NB4 (cell line): ENCODE measurements at places on chromosomes 3 and 15.

DNA sequence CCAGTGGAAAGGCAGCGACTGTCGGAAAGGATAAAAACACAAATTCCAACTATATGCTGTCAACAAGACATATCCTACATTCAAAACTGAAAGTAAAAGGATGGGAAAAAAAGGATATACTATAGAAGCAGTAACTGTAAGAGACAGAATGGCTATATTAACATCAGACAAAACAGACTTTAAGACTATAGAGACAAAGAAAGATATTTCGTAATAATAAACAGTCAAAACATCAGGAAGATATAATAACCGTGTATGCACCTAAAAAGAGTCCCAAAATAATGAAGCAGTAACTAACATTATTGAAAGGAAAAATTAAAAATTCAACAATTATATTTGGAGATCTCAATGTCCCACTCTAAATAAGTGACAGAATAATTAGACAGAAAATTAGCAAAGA lies 48.2 kb downstream of the ZNF148 start:
- no peak for DNase-seq

DNA sequence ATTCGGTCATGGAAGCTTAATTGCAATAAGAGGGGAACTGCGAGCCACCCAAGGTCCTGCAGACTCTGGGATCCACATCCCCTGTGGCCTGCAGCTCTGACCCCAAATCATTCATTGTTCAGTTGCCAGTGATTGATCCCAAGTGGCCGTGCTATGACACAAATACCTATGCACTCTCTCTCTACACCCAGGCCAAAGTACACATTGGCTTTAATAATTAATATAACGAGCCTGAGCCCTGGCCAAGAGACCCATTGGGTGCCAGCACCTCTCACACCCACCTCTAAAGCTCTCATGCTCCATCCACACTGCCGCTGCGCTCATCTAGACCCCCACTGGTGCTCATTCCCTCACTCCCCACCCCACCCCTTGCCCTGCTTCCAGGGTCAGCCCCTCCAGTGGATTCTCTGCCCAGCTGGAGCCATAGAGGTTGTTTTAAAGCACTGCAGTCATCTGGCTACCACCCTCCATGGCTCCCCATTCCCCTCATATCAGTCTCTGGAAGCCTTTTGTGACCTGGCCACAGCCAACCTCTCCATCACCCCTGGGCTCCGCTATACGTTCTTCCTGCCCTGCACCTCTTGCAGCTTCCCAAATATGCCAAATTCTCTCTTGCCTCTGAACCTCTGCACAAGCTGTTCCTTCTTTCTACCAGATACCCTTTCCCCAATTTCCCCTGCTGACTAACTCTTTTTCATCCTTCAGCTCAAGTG lies 37.7 kb upstream of the SLC6A6 start:
- no peak for DNase-seq

- peak; percentile 70 for DNase-seq
Observed at GRCh38 chr3:52014613-52015012, 18.9 kb upstream of the RPL29 start.

- DNase-seq: no peak
Observed at GRCh38 chr3:87307805-87308204, 31.4 kb upstream of the POU1F1 start.

DNA sequence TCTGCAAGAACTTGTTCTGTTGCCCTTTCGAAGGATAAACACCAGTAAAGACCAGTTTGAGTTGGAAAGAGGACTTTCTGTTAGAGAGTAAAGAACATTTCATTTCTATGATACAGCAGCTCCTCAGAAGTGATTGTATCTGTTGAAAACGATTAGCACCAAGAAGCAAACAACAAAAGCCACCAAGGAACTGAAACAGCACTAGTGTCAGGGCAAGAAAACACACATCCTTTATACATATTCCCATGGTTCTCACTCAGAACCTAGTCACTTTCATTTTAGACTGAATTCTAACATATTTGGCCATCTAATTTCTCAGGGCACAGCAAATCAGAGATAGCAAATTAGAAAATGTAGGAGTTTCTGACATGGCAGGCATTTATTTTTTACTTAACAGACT lies 116.1 kb downstream of the ATP1B3 start:
- no peak for DNase-seq
